ENCODE measurements at places on chromosomes 7 and 10. TPM values are rescaled to one million over a fixed set of nuclear protein-coding genes. Genes with fewer than 3 reads are reported as not detected.

CADPS2 gene
- total RNA-seq, result 9.7 TPM

CPA4 gene
- 3.2 TPM for total RNA-seq

GRCh38 chr7:50477640-50478039 lies 27.5 kb upstream of the FIGNL1 start:
- DNase-seq, result no peak

DNA sequence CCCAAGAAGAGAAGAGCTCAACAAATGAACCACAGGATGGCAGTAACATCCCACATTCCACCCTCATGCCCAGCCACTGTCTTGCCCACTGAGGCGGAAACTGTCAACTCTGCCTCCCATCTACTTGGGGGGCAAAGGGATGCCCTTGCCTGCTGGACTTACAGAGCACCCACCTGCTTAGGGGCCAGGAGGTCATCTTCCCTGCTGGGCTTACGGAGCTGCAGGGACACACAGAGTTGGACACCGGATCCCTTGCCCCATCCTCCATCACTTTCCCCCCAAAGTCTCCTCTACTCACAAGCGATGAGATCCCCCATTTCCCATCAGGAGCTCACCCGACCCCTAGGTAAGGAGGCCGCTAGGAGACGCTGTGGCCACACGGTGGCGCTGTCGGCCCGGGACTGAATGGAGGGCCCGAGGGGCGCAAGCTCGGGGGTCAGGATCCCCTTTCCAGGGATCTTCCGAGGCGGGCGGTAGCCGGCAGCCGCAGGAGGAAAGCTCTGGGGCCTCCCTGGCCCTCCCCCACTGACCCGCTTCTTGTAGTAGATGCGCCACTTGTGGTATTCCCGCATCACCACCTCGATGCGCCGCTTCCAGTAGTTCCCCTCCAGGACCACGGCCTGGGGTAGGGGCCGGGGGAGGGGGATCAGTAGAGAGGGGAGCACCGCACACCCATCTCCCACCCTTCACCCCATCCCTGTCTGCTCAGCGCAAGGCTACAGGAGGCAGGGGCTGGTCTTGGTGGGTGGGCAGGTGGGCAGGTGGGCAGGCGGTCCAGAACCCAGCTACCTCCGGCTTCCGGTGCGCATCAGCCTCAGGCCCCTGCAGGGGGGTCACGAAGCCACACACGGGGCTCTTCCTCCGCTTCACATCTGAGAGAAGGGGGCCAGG lies 17.3 kb downstream of the MLXIPL start:
- no peak for DNase-seq

- no peak for DNase-seq
These were observed 268.1 kb upstream of the FZD8 start for GRCh38 chr10:35910234-35910633.

- DNase-seq, result no peak
These were observed 715 bp upstream of the PANK1 start for GRCh38 chr10:89645742-89646172.

DNA sequence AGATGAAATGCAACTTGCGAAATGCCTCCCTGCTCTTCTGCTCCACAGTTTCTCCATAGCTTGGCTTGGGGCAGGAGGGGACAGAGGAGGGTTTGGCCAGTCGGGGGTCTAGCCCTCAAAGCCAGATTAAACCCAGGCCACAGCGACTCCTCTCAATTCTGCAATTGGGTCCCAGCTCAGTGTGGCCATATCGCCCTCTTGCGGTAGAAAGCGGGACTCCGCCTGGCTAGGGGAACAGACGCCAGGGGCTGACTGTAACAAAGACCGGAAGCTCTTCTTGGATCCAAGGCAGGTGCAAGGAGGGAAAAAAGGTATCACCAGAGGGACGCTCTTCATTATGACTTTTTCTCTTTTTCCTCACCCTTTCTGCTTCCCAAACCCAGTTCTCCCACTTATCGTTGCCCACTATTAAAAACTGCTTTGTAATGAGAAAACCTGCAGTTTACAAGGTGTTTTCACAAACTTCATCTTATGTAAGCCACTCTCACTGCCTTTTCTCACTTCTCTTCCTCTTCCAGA lies 36.6 kb upstream of the TNPO3 start:
- peak; percentile 91 for DNase-seq

DNA sequence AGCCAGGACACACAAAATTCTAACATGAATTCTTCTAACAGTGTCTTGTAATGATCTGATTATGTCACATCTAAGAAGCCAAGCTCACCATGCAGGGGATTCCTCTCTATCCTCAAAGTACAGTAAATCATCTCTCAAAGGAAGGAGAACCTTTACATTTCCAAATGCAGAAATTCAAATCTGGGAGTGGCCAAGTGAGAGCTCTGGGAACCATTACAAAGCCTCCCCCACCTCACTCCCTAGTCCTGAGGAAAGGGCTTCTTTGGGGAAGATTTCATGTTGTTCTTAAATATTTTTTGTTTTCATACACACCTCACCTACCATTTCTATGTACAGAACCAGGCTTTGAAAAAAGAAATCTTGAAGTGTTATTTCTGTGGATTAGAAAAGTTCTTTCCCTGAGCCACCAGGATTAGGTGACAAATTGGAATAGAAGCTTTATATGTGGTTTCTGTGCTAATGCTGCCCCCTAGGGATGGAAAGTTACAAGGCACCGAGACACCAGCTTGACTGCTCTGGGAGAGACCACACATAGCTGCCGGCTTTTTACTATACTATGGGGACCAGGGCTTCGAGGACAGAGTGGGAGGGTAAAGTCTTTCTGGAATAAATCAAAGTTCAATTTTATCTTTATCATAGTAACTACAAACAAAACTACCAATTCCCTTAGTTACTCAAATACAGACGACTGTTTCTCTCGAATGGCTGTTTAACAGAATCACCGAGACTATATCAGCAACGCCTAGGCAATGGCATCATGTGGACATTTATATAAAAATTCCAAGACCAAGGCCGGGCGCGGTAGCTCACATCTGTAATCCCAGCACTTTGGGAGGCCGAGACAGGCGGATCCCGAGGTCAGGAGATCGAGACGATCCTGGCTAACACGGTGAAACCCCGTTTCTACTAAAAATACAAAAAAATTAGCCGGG lies 116.1 kb downstream of the RNF216 start:
- DNase-seq, result no peak

Measured in mesenteric fat pad (tissue), 1 donor.